ENCODE measurements at places on chromosomes 7 and 10.

DNA sequence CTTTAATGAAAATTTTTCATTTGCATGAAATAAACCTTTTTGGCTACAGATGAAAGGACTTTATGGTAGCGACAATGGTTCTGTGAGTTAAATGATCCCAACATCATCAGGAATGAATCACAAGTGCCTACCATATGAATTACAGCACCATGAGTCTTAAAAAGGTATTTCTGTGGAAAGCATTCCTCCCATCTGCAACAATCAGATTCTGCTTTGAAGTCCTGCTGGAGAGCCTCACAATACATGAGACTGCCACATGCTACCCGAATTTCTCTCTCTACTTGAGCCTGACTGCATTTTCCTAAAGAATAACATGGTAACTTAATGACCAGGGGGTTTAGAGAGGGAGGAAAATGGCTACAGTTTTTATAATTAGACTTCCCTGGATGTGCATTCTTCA is 190.3 kb downstream of the TWIST1 start:
- DNase-seq, result no peak

- no peak for DNase-seq
Observed at GRCh38 chr10:130763071-130763470, 548.5 kb downstream of the TCERG1L start.

DNA sequence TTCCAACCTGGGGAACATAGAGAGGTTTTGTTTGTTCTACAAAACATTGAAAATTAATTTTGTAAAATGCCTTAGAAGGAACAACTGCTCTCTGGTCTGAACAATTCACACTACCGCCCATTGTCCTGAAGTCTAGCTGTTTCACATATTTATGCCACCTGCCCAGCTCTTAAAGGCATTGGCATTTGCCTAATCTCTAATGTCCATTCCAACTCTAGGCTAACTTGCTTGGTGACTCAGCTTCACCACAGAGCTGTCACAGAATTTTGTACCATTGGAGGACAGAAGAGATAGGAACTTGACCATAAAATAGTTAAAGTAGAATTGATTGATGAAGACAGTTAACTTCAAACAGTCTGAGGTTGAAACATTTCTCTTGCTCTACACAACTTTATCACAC is 53.5 kb upstream of the PPP1R17 start:
- DNase-seq, result no peak

DNA sequence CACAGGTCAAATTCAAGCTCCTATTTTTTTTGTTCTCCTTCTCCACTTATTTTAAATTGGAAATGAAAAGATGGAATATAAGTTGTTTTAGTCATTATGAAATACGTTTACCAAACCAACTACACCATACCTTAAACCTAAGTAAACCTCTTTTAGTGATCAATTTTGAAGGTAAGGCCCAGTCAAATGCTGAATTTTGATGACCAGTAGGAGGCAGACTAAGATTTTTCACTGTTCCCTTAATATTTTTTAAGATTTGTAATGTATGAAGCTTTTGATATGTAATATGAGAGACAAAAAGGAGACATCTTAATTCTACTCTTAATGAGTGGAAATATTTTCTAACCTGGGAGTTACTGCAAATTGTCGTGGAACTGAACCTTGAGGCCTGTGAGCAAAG is 311.6 kb downstream of the EXOC4 start:
- DNase-seq, result no peak

DNA sequence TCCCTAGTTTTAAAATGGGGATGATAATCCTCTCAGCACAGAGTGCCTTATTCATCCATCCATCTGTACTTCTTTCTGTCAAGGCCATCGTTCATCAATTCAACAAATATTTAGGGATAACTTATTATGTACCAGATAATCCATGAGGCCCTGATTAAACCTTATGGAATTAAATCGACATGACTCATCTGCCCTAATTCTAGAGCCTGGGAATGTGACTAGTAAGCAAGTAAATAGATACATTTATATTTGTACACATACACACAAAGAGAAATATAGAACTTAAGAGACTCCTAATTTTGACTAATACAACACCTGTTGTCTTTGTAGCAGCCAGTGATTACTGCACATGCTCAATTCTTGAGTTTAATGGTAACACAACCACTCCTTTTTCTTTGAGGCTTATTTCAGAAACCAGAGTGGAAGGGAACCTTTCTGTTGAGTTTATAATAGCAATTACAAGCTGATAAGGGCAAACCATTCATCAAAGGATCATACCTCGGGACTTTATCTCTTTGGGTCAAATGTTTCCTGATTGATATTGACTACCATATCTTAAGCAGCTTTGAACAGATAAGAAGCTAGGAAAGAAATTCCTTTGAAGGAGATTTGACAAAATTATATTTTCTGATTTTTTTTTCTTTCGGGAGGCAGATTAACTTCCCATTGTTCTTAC is 122.7 kb downstream of the ARID5B start:
- DNase-seq, result no peak

GRCh38 chr10:70145166-70145665 is 1.3 kb downstream of the TYSND1 start:
- no peak for DNase-seq

DNA sequence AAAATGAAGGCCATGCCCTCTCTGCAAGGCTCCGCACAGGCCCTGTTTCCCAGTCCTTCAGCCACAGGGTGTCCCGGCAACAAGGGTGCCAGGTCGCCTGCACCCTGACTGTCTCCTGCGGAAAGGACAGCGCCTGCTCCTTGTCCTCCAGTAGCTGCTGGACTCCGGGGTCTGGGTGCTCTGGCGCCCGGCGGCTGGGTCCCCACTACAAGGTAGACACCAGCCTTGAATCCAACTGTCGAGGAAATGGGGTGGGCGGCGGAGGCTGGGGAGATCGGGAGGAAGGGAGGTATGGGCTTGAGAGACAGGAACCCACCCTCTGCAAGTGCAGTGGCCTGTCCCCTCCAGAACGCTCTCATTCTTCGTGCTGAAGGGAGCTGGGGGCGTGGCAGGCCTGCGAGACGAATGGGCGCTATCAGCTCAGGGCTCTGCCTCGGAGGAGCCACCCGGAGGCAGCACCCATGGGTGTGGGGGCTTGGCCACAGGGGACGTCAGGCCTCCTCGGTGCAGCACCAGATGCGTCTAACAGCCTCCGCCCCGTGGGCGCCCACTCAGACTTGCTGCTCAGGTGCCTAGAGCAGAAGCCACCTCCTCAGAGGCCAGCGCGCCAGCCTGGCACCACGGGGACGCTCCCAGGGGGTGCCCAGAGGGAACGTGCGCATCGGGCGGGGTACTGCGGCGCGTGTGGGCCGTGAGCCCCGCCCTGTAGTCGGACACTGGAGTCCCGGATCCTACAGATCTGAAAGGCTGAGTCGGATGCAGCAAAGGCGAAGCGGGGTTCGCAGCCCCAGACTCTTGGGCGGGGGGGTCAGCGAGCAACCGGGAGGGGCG is 15.6 kb downstream of the ADAM8 start:
- DNase-seq, result peak; percentile 67

DNA sequence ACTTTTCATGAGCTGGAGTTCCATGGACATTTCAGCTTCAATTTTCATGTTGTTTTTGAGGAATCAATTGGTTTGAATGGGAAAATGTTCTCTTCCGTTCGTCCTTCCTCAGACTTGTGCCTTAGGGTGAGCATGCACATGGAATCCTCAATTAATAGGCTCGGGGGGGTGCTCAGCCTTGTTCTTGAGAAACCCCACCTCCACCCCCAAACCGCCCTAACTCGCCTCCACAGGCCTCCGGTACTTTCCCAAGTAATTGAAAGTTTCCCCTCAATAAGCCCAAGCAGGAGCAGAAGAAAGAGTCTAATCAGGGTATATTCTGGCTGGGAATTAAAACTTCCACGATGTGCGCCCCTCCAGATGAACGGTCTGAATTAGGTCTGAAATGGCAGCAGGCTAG is 945.2 kb downstream of the GRID1 start:
- no peak for DNase-seq

DNA sequence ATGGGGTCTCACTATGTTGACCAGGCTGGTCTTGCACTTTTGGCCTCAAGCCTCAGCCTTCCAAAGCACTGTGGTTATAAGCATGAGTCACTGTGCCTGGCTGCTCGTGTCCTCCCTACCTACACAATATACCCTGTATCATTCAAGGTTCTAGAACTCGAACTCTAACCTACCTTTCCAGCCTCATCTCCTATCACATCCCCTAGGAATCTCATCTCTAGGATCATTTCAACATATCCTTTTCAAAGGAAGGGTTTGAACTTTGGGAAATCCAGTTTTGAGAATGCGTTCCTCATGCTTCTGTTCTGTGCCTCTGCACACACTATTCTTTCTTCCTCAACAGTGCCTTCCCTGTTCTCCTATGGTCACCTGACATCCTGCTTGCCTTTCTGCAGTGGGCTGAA is 87.8 kb upstream of the RHEB start:
- DNase-seq, result no peak

DNA sequence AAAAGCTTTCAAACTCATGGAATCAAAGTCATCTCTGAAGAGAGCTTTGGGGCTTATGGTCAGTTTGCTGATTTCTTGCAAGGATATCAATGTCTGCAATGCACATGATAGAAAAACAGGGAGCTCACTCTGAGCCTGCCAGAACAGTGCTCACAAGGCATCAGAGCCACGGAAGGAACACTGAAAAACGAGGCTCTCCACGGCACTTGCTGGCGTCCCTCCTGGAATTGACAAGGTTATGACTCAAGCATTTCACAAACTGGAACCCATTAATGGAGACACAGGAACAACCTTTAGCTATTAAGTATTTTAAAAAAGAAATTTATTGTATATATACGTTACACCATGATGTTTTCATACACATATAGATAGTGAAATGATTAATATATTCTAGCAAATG is 266.3 kb downstream of the KCND2 start:
- no peak for DNase-seq

GRCh38 chr10:131902691-131903090 is 1.9 kb downstream of the PPP2R2D start:
- DNase-seq, result no peak

DNA sequence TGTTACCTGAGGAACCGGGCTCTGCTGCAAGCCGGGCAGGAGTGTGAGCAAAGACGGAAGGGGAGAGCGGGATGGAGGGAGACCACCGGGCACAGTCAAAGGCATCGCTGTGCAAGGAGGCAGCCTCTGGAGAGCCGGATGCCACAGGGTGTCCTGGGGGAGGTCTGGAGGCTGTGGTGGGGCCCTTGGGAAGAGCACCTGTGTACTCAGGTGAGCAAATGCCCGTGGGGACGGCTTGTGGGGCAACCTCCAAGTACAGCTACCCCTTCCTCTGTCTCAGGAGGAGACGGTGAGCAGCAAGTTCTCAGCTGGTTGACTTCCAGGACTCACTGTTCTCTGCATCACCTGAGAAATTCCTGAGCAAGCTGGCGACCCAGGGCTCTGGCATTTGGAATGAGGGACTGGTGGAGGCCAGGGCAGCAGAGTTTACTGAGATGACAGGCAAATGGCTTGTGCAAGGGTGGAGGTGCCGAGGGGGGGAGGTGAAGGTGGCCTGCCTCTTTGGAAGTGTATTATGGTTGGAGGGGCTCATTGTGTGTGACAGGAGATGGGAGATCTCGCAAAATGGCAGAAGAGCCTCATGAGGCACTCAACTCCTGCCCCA is 345.2 kb upstream of the SHH start:
- DNase-seq, result no peak

- DNase-seq, result no peak
Observed at GRCh38 chr7:143503261-143503660, 25.6 kb downstream of the TAS2R41 start.

- DNase-seq, result no peak
Observed at GRCh38 chr7:154302380-154302779, 250.2 kb downstream of the DPP6 start.

GRCh38 chr7:77459311-77459726 is 43.2 kb upstream of the GSAP start:
- DNase-seq, result no peak

- DNase-seq, result peak; percentile 51
Observed at GRCh38 chr10:61900829-61901792, at the start of gene ARID5B. ARID5B (plus strand) TSS chr10:61901699; CDS start chr10:61901710, 11 bp downstream.

Measured in inflammatory macrophage treated with lipopolysaccharide for 1 hour (primary cell).